ENCODE measurements at places on chromosomes 2 and 18. TPM values are rescaled to one million over a fixed set of nuclear protein-coding genes. Genes with fewer than 3 reads are reported as not detected.
A peak's percentile ranks its signal among the peaks of the same experiment; 100 is the strongest.

RND3 gene
- total RNA-seq = 25.1 TPM

GRCh38 chr18:57276829-57277228 lies 75.5 kb upstream of the ST8SIA3 start:
- DNase-seq = no peak

GRCh38 chr18:22166069-22166950 lies 3.1 kb upstream of the GATA6 start:
- DNase-seq = peak; percentile 80

DNA sequence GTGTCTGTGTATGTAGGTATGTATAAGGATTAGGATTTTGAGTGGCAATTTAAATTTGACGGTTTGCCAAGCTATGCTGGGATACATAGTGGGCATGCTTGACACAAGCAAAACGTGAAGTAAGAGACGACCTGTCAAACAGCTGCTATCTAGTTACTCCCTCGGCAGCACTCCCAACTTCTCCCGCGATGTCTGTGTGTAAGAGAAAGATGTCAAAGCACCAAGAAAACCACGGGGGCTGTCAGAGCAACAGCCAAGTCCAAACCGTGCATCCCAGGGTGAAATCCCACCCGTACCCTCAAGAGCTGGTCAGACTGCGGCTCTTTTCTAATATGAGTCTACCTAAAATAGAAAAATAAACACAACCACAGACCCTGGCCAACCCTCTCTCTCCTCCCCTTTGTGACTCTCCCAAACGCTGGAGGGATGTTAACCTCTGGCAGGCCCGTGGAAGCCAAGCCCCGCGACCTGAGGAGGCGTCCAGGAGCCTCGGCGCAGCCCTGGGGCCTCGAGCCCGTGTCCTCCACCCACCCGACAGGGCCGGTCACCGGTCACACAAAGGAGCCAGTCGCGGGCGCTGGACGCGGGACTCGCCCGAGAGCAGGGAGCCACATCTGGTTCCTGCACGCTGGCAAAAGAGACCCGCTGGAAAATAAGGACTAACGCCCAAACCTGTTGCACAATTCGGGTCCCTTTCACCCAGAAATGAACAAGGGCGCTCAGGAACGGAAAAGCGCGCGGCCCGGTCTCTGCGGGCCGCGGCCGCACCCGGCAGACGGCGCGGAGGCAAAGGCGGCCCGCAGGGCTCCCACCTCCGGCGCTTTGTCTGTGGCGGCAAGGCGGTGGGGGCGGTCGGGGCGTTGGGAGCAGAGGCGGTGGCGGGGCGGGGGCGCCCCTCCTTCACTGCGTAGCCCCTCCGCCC lies 925 bp downstream of the SESTD1 start:
- DNase-seq = peak; percentile 67

DNA sequence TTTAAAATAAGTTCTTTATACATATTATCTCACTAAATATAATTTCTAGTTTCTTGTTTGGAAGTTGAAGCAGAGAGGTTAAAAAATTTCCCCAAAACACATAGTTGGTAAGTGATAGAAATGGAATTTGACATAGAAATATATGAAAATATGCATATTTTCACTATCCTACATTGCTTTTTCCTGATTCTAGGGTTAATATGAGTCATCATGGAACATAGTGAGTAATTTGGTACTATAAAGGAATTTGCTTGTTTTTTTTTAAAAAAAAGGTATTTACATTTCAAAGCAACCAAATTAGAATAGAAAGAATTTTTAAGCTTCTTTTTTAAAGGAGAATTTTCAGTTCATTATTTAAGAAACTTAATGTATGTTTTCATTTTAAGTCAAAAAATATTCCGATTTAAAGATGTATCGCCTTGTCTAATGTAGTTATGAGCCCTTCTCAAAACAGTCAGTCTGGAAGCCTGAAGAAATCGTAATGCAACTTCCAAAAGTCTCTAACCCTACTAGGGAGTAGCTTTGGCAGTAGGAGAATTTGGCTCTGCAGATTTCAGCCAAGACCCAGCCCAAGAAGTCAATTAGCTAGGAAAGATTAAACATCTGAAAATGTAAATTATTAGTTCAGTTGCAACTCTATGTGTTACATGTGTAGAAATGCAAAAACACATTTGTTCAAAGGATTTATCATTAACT lies 147.3 kb downstream of the RDH14 start:
- no peak for DNase-seq

Data from left ventricle myocardium superior (tissue), 1 donor.